ENCODE measurements at places on chromosomes 1 and 21.
A peak's percentile ranks its signal among the peaks of the same experiment; 100 is the strongest.

DNA sequence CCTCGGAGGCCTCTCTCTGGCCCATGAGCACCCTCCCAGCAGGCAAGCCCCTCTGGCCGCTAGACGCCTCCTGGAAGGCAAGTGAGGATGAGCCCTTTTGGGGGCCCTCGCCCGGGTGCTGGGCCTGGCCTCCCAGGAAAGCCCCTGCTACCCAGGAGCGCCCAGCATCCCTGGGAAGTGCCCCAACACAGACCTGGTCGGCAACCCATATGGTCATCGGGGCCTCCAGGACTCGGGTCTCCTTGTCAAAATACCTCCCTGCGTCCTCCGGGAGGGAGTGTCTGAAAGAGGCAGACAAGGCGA, 21.0 kb upstream of the TMEM52 start:
- DNase-seq: no peak

GRCh38 chr1:188402986-188403385, 1574.2 kb downstream of the PLA2G4A start:
- no peak for DNase-seq

GRCh38 chr1:167128261-167129227, 34.7 kb downstream of the STYXL2 start:
- DNase-seq: no peak

DNA sequence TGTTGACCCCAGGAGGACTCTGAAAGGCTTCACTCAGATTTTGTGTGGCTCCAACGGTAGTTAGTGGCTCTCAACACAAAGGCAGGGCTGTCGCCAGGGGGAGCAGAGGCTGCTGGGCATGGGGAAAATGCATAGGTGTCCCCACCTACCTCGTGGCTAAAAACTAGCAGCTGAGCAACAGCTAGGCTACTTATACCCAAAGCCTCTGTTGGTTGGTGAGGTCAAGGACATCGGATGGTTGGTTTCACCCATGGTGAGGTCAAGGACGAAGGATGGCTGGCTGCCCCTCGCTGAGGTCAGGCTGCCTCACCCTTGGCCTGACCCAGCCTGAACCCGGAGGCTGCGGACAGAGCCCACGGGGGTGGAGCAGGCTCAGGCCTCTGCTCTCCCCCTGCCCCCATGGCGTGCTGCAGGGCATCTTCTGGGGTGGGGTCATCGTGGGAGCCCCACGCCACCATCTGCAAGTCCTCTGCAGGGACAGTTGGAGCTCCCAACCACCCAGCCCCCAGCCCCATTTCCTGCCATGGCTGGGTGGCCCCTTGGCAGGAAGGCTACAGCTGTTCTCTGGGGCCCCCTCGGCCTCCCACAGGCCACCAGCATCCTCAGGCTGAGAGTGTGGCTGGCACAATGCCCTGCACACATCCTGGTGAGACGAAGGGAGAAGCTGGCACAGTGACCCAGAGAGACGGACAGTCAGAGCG, 8.5 kb upstream of the GNB1 start:
- DNase-seq: no peak

- no peak for DNase-seq
These were observed 323.5 kb upstream of the LRRC7 start for GRCh38 chr1:69244211-69244610.

DNA sequence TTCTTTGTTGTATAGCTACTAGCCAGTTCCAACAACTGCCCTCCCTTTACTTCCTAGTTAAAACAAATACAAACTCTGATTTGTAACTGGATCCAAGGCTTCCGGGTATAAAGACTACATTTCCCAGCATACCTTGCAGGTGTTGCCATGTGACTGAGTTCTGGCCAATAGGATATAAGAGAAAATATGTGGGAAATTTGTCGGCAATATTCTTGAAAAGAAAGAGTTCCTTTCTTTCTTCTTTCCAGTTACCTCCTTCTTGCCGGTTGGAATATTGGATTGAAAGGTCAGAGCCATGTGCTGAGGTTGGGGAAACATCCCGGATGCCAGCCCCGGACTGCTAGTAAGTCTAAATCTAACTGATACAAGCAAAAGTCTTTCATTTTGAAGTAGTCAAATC, 23.0 kb upstream of the ZBTB40 start:
- DNase-seq: no peak

GRCh38 chr1:21323091-21323490, 32.8 kb upstream of the ECE1 start:
- no peak for DNase-seq

GRCh38 chr1:114009393-114009792, 30.1 kb downstream of the OLFML3 start:
- DNase-seq: peak; percentile 42

- DNase-seq: no peak
These were observed 88.7 kb downstream of the ITPKB start for GRCh38 chr1:226650236-226650841.

- peak; percentile 77 for DNase-seq
These were observed 45.5 kb downstream of the SNRPE start for GRCh38 chr1:203906932-203907331.

- no peak for DNase-seq
These were observed 684 bp downstream of the PPIH start for GRCh38 chr1:42658877-42659337.

- peak; percentile 8 for DNase-seq
These were observed 67.7 kb downstream of the SELENOF start for GRCh38 chr1:86846164-86846647.

- DNase-seq: peak; percentile 23
These were observed 33.2 kb downstream of the CAMSAP2 start for GRCh38 chr1:200771625-200772555.

- no peak for DNase-seq
These were observed 72.5 kb downstream of the FOXD2 start for GRCh38 chr1:47510282-47510811.

DNA sequence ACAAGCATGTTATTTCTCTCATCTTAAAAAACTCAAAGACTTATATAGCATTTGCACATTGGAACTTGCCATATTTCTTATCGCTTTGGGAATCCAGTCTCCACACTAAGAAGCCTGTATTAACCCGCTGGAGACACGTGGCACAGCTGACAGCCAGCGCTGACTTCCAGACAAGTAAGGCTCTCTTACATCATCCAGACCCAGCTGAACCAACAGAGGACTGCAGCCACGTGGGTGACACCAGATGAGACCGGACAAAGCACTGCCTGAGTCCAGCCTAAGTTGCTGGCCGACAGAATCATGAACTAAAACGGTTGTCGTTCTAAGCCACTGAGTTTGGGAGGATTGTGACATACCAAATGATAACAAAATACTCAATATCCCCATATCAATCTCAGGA, 6.3 kb upstream of the CD247 start:
- no peak for DNase-seq

DNA sequence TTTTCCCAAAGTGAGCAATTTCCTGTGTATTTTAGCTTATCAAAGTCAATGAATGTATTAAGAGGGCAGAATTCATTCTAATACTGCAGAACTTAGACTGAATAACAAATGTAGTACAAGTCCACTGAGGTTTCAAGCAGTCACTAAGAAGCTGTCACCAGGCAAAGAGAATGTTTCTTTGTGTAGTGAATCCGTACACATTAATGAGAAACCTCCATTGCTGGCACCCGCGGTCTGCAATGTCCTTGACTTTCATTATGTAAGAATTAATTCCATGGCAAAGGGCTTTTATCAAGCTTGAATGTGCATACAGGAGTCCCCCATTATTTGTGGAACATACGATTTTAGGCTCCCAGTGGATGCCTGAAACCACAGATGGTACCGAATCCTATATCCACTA, 719.5 kb upstream of the TMPRSS15 start:
- no peak for DNase-seq

GRCh38 chr1:69911301-69911801, 294.0 kb downstream of the LRRC40 start:
- no peak for DNase-seq

DNA sequence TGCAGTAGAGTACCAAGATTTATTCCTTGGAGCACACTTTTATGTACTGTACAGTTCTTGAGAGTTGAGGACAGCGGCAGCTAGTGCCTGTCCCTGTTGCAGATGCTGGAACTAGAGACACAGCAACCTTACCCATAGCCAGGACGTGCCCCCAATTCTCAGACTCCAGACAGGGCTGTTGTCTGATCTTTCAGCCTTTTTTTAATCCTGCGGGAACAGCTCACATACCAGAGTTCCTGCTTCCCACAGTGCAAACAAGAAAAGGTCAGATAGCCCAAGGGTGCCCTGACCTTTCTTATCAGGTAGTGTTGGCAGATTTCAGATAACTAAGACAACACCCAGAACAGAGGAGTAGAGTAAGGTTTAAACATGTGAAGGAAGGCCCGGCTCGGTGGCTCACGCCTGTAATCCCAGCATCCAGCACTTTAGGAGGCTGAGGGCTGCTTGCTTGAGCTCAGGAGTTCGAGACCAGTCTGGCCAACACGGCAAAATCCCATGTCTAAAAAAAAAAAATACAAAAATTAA, 78.5 kb downstream of the DOP1B start:
- no peak for DNase-seq

GRCh38 chr1:158147401-158147800, 33.3 kb upstream of the CD1D start:
- no peak for DNase-seq

- no peak for DNase-seq
These were observed 100.4 kb downstream of the PSMG1 start for GRCh38 chr21:39082656-39083376.

DNA sequence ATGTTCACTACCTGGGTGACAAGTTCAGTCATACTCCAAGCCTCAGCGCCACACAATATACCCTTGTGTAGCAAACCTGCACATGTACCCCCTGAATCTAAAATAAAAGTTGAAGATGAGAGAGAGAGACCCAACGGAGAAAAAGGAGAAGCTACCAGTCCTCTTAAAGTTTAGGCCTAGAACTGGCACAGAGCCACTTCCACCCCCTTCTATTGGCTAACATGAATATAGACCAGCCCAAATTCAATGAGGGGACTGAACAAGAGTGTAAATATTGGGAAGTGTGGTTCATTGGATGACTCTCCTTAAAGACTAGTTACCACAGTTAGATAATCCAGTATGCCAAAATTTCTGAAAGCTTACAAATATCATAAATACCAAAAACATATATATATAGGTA, 139.9 kb upstream of the ATP1B1 start:
- DNase-seq: no peak

- DNase-seq: no peak
These were observed 108.2 kb downstream of the CDC7 start for GRCh38 chr1:91608876-91609275.

GRCh38 chr1:185426848-185427247, 109.8 kb upstream of the IVNS1ABP start:
- peak; percentile 37 for DNase-seq

DNA sequence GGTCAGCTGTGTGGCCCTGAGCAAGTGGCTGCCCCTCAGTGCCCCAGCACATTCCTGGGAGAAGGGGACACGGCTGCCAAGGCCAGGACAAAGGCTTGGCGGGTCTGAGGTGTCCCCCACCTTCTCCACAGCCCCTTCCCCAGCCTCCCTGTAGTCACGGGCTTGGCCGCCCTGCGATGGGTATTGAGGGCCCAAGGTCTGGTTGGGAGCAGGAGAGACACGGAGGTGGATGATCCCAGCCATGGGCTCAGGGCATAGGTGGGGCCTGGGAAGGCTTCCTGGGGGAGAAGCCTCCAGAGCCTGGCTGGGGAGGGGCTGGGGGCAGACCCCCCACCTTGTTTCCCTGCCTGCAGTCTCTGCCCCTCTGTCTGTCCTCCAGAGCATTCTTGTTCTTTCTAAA, 27.0 kb downstream of the TTC39A start:
- no peak for DNase-seq

DNA sequence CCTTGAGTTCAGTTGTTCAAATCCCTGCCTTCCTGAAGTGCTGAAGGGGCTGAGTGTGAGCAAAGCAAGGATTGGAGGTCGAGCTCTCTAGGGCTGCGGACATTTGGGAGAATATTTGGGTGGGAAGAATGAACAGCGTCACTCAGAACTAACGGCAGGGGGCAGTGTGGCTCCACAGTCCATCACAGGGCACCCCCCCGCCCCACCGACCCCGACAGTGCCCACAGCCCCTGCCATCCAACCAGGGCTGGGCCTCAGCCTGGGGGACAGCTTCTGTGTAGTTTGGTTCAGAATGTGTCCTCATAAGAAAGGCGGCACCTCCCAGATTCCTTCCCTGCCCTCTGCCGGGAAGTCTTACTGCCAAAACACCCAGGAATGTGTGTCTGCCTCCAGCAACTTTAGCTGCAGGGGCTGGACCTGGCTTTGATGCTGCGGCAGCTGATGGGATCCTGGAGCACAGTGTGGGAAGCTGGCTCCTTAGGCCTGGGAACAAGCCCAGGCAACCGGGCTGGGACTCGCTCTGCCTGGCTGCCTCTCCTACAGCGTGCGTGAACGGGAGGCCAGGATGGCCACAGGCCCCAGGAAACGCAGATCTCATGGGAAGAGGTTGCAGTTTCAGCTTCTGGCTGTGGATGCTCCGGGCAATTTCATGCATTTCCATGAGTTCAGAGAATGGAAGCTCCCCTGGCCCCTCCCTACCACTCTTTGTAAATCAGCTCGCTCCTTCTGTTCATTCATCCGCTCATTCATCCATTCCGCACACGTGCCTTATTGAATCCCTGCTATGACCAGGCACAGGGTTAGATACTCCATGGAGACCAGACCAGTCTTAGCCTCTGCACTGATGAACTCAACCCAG, 104.9 kb upstream of the TMPRSS2 start:
- peak; percentile 69 for DNase-seq

DNA sequence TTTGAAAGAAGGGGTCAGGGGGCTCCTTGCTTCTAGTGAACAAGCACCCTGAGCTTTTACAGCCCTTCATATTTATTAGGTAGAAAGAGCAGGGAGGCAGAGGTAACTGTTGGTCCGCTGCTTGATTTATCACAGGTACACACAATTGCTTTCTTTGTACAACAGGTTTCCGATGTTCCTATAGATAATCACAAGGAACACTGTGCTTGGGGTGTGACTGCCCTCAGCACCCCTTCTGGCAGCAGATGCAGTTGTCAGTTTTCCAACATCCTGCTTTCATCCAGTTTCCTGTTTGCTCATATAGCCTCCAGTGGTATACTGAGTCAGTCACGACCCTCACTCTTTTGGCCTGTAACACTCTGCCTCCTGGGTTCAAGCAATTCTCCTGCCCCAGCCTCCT, 40.6 kb downstream of the SCP2 start:
- DNase-seq: no peak

DNA sequence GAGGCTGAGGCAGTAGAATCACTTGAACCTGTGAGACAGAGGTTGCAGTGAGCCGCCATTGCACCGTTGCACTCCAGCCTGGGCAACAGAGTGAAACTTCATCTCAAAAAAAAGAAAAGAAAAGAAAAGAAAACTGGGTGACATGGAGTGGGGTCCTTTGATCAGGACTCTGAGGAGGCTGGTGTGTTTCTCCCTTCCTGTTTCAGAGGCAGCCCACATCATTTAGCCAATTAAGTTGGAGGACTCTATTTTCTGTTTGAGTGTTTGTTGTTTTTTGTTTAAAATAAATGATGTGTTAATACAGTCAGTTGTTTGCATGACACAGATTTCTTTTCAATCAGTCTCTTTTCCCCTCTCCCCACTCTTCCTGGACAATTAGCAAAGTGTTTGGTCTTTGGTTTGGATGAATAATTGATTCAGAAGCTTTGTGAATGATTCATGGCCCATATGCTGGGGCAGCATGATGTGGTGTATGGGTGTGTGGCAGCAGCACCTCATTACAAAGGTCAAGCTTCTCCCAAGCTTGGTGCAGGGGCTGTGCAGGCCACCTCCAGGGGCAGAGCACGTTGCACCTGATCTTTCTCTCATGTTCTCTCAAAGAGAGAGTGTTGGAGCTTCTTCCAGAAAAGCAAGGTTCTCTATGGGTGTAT, 48.8 kb downstream of the CACNA1E start:
- no peak for DNase-seq

Measured in SJSA1 (cell line).